ENCODE measurements at places on chromosomes 11 and 22.

GRCh38 chr11:106421676-106422292 is 344.3 kb downstream of the AASDHPPT start:
- DNase-seq: no peak

DNA sequence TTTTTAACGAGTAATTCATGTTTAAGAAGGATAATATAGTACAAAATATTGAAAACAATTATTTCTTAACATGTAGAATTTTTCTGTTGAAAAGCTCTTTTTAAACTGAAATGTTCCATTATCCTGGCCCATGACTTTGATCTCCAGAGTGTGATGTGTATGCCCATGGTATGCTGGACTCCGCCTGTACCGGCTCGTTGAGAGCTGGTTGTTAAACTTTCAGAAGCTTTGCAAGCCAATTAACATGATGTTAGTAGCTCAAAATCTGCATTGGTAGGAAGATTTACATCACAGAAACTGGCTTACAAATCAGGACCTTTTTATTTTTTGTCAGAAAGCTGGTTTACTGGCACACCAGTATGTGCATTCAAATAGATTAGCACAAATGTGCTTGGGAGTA is 15.0 kb downstream of the SIK2 start:
- DNase-seq: no peak

- DNase-seq: peak; percentile 20
These were observed 74.3 kb downstream of the ACER3 start for GRCh38 chr11:76935042-76935441.

DNA sequence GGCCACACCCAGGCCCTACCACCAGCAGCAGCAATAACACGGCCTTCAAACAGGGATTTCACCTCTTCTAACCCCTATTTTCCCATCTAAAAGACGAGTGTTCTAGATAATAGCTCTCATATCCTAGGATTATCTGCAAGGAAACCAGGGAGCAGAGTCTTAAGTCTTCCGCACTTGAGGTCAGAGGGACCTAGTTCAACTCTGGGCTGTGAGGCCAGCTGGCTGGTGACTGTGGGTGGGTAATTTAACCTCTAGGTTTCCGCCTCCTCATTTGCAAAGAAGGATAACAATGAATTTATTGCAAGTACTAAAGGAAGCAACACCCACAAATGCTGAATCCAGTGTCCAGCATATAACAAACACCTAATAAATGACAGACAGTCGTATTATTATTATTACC is 70.1 kb downstream of the LARGE1 start:
- DNase-seq: no peak

DNA sequence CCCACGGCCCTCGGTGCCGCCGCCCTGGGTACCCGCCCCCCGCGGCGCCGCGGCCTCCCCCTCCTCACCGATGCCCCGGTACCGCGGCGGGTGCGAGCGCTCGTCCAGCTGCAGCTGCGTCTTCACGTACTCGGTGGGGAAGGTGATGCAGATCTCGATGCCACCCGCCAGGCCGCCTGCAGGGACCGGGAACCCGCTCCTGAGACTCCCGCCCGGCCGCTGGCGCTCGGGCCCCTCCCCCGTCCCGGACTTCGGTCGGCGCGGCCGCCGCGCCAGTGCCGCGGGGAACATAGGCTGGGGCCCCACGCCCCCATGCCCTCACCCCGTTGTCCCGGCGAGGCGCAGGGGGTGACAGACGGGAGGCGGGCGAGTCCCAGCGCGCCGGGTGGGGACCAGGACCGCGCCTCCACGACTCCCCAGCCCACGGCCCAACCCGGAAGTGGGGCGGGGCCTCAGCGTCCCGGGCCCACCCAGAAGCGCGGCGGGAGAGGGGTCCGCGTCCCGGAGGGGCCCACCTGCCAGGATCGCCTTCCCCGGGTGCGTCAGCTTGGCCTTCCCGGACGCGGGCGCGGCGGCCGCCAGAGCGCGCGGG is 375 bp downstream of the SLC25A1 start:
- peak; percentile 50 for DNase-seq

GRCh38 chr11:62245271-62245753 is 3.3 kb downstream of the SCGB1D2 start:
- peak; percentile 69 for DNase-seq

DNA sequence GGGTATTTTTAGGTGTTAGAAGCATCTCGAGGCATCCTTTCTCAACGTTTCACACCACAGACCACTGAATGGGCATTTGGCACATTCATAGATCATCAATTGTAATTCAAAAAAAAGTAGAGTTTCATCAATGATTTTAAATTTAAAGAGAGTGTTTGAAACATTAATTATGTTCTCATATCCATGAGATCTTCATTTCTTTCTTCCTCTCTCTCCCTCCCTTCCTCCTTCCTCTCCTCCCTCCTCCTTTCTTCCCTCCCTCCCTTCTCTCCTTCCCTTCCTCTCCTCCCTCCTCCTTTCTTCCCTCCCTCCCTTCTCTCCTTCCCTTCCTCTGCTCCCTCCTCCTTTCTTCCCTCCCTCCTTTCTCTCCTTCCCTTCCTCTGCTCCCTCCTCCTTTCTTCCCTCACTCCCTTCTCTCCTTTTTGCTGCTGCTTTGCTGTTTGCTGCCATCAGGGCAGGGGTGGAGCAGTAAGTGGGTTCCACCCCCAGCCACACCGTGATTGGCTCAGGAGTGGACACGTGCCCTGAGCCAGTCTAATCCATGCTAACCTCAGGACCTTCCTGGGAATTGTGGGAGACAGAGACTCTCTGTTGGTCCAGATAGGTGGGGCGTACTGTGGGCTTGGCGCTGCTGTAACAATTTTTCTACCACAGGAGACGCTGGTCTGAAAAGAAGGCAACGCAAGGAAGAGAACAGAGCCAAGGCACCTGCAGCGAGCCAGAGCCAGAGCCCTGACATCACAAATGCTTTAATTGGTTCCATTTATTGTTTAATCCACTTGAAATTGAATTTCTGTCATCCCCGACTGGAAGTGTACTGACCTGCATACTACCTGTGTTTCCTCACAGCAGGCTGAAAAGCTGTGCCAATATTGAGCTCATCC is 33.7 kb upstream of the APOBEC3A start:
- DNase-seq: peak; percentile 72

DNA sequence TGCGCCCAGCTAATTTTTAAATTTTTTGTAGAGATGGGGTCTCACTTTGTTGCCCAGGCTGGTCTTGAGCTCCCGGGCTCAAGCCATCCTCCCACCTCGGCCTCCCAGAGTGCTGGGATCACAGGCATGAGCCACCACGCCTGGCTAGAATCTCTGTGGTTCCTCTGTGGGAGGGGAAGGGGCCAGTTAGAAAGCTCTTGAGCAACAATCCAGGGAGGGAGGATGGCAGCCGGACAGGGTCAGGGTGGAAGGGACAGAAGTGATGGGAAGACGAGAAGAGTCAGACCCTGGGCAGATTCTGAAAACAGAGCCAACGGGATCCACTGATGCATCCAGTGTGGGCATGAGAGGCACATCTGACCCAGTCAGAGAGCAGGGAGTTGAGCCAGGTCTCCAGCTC is 38.9 kb upstream of the MN1 start:
- no peak for DNase-seq

DNA sequence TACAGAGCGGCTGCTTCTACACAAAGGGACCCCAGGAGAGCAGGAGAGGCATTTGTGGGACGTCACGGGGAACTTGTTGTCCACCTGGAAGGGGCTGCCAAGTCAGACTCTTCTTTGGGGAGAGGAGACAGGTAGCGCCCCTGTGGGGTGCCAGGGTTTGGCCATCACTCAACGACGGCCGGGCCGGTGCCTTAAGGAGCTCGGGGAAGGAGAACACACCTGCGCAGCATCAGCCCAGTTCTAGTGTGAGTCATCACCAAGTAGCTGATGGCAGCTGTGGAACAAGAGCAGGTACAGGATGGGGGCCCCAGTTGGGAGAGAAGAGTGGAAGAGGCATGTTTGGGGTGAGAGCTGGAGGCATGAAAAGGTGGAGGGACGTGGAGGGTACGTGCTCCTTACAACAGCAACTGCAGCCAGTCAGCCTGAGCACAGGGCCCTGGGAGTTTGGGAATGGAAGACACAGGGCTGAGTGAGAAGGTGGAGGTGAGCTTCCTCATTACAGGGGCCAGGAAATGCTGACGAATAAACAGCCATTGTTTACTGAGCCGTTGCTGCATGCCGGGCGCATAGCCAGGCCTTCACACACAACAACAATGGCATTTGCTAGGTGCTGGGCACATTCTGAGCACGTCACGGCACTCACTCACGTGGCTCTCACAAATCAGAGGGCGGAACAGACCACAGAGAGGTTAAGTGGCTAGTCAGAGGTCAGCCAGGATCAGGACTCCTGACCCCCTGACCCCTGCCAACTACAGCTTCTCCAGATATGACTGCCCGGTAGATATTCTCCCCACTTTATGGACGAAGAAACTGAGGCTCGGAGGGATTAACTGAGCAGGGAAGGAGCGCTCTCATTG is 29.1 kb upstream of the TP53I11 start:
- peak; percentile 94 for DNase-seq

GRCh38 chr11:126886636-126887035 is 113.9 kb downstream of the KIRREL3 start:
- DNase-seq: no peak

DNA sequence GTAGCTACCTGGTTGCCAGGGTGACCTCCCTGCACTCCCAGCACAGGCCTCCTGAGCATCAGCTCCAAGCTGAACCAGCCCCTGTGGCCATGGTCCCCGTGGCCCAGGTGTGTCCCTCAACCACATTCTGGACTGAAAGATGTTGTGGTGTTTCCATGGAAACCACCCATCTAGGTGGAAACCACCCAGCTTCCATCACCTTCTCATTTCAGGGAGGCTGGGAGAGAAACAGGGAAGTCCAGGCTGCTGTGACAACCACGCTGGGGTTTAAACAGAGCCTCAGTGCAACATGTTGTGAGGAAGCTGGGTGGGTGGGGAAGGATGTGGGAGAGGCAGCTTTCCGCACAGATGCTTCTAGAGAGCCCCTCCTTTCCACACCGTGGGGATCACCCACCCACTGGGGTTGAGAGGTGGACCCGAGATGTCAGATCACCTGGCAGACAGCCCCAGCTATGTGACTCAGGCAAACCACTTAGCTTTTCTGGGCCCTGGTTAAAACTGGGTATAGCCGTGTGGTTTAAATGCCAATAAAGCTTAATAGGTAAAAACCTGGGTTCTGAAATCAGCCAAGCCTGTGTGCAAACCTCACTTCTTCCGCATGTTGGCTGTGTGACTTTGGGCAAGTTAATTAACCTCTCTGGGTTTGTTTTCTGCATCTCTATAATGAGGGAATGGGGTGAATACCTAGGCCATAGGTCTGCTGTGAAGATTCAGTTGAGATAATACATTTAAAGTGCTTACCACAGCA is 46.4 kb downstream of the CD82 start:
- DNase-seq: no peak

DNA sequence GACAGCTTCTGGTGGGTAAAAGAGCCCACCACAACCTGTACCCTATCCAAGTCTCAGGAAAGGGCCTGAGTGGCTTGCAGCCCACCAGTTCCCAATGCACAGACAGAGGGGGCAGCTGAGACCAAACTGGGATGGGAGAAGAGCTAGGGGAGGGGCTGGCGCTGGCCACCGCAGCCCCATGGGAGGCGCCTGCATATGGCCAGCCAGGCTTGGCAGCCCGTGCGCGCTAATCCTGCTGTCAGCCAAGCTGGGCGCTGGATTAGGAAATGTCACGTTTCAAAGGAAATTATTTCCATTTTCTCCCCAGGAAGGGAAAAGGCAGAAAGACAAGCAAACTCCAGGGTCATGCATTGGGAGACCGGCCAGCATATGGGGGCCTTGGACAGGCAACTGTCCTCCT is 236.8 kb downstream of the BUD13 start:
- no peak for DNase-seq

DNA sequence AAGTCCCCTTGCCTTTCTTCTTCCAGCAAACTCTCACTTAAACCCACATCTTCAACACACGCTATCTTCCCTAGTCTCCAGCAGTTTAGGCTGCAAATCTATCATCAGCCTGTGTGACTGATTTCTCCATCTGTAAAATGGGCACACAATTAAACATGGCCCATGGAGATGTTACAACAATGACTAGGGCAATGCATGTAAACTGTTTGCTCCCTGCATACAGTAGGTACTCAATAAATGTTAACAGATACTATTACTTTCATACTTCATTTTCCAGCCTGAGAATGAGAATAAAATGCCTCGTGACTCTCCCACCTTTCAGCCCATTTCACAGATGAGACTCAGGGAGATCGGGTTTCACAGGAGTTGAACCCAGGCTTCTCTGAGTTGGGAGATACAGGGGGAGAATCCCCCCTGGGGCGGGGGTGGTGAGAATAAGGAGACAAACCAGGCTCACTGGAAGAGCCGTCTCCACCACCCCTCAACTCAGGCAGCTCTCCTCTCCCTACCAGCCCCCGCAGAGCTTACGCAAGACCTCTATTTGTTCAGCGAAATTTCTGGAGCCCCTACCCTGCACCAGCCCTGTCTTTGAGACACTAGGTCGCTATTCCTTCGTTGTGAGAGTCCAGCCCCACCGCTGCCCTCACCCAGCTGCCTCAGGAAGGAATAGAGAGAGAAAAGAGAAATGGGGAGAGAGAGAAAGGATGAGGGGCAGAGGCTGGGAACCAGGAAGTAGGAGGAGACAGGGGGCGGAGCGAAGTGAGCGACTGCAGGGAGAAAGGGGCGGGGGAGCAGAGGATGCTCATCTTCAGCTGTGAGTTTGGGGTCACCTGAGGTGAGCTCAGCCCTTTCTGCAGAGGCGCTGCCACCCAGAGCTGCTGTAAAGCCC is 42.1 kb upstream of the KLHL35 start:
- DNase-seq: no peak

- no peak for DNase-seq
These were observed 27.6 kb downstream of the PLEKHA7 start for GRCh38 chr11:16986434-16987204.

DNA sequence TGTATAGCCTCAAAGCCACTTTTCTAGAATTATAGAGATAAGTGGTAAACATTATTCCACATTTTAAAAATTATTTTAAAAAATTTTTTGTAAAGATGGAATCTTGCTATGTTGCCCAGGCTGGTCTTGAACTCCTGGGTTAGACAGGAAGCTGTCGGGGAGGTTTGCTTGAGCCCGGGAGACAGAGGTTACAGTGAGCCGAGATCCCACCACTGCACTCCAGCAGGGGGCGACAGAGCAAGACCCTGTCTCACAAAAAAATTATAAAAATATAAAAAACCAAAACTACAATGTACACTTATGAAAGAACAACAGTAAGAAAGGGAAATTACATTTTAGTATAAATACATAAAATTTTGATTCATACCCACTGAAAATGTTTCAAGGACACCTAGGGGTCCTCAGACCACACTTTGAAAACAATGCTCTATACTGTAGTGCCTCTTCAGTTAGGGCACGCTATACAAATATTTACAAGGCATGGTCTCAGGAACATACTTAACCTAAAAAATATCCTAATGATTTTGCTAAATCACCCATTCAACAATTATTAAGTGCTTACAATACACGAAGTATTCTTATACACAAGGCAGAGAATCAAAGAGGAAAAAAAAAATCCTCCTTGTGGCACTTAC is 111.2 kb downstream of the MRTFA start:
- DNase-seq: peak; percentile 75

DNA sequence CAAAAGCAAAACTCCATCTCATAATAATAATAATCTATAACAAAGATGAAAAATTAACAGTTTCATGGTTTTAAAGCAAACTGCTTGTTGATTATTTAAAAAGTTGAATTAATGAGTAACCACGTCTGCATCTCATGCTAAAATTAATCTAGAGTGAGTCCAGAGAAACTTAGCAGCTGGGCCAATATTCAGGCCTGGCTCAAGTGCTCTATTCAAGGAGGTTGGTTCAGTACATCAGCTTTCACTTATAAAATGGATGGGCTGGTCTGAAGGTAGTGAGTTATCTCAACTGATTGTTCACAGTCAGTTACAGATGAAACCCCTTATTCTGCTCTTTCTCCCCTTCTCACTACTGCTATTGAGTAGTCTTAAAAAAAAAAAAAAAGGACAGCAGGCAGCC is 23.1 kb downstream of the VSTM5 start:
- no peak for DNase-seq
